ENCODE measurements at places on chromosomes 4 and X.

DNA sequence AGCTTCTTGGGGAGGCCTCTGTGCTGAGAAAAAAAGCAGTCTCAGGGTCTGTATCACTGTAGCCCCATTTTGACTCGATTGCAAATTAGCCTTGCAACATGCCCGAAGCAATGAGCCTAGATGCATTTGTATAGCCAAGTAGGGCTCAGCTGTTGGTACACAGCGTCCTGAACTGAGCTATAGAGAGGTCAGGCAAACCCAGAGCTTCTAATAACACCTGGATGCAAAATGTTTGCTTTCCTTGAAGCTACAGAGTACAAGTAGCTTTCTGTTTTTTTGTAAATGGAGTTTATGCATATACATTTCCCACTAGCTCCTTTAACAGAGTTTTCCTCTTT lies 87.8 kb downstream of the PLAC1 start:
- no peak for DNase-seq

GRCh38 chrX:53321230-53321942 lies 40.0 kb upstream of the IQSEC2 start:
- no peak for DNase-seq

DNA sequence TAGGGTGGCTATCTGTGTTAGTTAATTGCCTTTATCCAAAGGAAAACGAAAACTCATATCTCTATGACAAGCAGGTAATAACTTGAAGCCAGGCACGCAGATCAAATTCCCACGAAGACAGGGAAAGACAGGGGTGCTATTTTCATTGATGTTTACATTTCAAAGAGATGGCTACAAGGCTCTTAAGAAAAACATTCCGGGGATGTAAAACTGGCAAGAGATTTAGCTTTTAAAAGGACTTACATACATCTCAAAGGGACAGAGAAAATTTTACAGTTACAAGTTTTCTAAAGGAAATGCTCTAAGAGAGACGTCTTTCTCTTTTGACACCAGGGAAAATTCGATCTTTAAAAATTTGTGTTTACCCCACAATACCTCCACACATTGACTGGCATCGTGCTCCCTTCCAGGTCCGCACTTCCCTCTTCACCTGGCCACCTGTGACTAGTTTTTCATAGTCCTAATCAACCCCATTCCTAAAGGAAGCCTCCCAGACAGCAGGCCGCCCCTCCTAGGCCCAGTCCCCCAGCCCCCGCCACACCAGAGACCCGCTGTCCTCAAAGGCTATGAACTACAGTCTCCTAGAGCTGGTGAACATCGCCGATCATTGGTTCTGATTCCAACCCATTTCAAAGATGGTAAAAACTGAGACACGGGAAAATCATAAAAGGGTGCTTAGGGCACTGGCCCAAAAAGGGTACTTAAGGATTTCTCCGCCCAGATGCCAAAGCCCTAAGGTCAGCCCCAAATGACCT lies 649 bp upstream of the ARAF start:
- no peak for DNase-seq

DNA sequence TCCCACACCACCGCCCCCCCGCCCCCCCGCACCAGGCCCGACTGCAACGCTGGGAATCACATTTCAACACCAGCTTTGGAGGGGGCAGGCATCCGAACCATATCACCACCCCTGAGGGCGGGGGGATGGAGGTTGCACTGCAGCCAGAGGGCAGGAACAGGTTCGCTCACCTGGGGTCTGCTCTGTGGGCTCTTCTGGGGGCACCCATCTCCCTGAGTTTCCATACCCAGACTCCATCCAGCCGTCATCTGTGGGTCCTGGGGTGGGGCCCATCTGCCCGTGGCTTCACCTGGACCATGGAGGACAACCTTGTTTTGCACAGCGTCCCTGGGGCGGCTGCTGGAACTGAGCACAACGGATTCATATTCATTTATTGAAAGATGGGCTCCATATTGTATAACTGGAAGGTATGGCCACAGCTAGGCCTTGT lies 6.9 kb downstream of the PSAPL1 start:
- DNase-seq, result no peak

DNA sequence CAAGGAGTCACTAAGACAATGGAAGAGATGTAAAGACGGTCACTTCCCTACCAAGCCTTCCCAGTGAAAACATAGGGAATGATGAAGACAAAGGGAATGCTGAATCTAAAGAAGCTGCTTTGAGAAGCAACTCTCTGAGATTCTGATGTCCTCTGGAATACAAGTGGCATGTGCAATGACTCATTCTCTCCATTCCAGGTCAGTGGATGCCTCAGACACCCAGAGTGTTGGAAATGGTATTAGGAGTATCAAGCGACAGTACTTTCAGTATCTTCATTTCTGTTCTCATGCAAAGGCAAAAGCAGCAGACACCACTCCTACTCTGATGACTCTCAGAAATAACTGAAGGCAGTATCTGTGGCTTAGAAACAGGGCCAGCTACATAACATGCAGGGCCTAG lies 102.6 kb downstream of the FSTL5 start:
- no peak for DNase-seq

Data from bronchial epithelial cell (primary cell).